ENCODE measurements at places on chromosomes 7 and 10.

GRCh38 chr7:112045222-112045621, 161.0 kb downstream of the DOCK4 start:
- no peak for DNase-seq

GRCh38 chr10:78981257-78981969, 87.4 kb upstream of the ZMIZ1 start:
- DNase-seq, result no peak

- no peak for DNase-seq
Observed at GRCh38 chr10:71912431-71912830, 51.8 kb upstream of the CHST3 start.

- no peak for DNase-seq
Observed at GRCh38 chr7:117132321-117133120, 179.2 kb downstream of the ST7 start.

DNA sequence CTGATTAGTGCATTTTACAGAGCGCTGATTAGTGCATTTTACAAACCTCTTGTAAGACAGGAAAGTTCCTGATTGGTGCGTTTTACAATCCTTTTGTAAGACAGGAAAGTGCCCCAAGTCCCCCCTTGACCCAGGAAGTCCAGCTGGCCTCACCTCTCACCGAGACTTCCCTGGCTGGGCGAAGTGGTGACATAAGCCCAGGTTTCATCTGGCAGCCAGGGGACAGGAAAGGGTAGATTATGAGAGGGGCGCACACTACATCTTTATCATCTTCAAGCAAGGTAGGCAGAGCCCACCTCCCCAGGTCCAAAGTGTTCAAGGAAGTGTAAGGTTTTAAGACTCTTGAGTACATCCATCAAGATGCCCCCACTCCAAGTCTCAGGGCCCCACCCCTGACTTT, 5.5 kb upstream of the GDF10 start:
- no peak for DNase-seq

GRCh38 chr7:128770233-128770632, 5.4 kb downstream of the OPN1SW start:
- DNase-seq, result no peak

DNA sequence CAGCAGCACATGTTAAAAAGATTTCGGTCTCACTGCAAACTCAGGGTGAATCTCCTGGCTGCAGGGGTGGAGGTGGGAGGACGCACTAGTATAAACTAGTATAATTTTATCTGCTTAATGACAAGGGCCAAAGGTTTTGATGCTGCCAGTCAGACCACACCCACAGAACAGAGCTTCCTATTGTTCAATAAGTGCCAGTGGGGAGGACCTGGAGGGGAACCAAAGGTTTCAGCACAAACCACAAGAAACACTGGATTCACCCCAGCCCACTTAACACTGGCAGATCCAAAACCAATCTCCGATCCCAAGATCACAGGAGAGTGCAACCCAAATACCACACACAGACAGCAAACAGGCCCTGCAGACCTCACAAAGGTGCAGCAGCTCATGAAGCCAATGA, 6.6 kb downstream of the VOPP1 start:
- DNase-seq, result no peak
